GOT3 (cell line): ENCODE measurements at places on chromosomes 1 and 21.

DNA sequence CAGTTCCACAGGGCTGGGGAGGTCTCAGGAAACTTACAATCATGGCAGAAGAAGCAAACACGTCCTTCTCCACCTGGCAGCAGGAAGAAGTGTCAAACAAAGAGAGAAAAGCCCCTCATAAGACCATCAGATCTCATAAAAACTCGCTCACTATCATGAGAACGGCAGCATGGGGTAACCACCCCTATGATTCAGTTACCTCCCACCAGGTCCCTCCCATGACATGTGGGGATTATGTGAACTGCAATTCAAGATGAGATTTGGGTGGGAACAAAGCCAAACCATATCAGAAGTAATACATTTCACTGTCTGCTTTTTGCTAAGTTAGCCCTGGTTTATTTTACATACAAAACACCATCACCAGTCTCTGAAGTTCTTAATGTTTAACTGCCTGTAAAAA is 68.5 kb downstream of the RBM11 start:
- DNase-seq: no peak

DNA sequence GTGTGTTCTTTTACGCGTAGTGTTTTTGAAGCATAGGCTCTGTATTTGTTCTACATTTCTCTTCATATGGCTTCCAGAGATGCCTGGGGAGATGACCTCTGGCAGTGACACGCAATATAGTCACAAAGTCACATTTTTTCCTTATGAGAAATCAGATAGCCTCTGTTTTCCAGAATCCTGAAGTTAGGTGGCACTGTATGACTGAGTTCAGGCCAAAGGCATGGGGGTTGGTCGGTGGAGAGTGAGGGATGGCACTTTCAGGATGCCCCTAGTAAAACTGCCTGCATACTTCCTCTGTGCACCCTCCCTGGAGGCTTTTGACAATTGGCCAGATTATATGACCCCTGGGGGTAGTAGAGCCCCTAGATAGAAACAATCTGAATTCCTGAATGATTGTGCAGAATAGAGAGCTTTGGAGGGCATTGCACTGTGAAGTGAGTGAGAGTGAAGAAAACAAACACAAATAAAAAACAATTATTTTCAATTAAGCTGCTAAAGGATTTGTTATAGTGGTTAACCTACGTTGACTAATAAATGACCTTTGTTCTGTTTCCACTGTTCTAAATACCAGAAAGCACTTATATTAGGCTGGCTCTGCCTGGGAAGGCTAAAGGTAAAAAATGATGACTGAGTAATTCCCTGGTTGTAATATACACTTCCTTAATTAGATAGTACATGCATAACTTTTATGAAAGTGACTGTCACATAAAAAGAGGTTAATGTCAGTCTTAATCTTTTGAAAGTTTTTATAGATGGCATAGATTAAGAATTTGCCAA is 1660.8 kb downstream of the PLA2G4A start:
- no peak for DNase-seq

DNA sequence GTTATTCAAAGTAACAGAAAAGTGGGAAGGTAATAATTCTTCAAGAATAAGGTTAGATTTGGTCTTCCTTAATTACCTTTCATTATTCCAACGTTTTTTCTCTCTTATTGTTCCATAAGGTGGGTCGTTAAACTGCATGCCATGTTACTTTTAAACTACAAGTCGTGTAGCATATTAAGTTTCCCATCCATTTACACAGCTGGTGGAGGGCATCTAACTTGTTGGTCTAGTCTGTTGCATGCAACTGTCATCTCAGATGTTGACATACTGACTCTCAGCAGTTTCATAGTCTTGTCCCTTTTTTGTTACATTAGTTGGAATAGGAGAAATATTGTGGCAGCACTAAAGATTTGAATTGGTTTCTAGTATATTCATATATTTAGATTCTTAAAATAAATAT is 54.6 kb upstream of the BMP8A start:
- no peak for DNase-seq

DNA sequence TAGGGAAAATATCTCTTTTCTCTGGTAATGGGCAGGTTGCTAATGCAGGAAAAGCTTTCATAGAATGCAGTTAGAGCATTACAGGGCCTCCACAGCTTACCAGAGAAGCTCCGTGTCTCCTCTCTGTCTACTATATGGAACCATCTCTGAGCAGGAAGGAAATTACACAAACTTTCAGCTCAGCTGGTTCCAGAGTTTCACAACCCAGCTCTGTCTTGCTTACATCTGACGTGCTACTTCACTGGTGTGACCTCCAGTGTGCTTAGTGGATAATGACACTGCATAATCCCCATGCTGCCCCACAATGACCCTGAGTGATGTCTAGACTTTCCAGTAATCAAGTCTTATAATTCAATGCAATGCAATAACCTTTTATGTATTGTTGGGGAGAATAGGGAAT is 4.3 kb upstream of the FGGY start:
- no peak for DNase-seq

DNA sequence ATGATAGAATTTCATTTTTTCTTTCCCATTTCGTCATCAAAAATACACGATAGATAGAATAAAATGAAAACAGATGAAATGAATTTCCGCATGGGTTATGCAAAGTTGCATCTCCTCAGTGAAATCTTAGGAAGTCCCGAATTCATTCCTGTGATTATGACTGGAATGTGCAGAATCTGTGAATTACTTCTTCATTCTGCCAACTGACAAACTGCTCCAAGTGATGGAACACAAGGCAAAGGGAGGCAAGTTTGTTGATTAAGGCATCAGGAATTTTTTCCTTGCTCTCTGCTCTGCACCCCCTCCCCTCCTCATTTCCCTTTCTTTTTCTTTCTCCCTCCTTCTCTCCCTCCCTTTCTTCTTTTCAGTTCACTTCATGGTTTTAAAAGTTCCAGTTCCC is 37.0 kb upstream of the ADGRL4 start:
- no peak for DNase-seq

- DNase-seq: no peak
Measured at GRCh38 chr1:30665216-30666010, 58.0 kb downstream of the MATN1 start.

DNA sequence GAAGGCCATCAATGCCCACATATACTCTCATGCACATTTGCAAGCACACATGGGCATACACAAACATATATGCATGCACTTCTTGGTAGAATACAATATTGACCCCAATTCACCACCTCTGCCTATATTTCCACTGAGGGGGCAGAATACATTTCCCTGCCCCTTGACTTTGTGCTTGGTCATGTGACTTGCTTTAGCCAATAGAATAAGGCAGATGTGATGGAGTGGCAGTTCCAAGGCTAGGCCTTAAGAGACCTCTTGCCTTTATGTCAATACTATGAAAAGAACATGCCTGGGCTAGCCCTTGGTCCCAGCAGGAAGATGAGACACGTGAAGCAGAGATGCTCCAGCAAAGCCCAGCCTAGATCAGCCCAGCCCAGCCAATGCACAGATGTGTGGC is 66.0 kb upstream of the GRIK3 start:
- DNase-seq: no peak

DNA sequence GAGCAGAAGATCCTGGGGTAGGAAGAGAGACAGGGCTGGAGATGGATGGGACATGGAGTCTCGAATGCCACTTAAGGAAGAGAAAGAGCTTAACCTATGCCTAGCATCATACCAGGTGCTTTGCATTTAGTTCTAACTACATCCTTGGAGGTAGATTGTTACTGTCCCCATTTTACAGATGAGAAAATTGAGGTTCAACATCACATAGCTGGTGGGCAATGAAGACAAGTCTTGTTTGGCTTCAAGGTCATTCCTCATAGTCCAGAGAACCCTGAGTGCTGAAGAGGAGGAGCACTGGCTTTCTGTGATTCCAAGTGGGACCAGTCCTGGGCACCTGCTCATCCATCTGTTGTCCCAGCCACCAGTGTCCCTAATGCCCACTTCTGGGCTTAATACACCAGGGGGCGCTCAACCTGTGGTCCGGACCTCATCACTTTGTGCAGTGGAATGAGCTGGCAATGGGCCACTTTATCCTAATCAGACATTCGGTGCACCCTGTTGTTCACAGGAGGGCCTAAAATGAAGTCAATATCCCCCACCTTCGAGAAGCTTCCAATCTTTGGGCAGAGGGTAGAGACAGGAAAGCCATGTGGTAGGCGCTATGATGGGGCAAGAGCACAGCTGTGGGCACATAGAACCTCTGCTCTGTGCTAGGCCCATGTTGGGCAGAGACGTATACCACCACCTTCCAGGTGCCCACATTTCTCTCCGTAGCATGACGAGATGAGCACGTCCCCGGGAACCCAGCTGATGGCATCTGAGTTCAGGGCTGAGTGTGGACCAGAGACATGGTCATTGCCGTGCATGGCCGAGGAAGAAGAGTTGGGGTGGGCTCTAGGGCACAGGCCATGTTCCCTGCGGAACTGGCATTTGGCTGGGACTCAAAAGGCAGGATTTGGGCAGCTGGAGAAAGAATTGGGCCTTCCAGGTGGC is 9.2 kb downstream of the RPS6KA1 start:
- no peak for DNase-seq

- no peak for DNase-seq
Measured at GRCh38 chr1:83802023-83802422, 196.9 kb downstream of the TTLL7 start.

- no peak for DNase-seq
Measured at GRCh38 chr1:201515062-201515750, 8.3 kb upstream of the CSRP1 start.

DNA sequence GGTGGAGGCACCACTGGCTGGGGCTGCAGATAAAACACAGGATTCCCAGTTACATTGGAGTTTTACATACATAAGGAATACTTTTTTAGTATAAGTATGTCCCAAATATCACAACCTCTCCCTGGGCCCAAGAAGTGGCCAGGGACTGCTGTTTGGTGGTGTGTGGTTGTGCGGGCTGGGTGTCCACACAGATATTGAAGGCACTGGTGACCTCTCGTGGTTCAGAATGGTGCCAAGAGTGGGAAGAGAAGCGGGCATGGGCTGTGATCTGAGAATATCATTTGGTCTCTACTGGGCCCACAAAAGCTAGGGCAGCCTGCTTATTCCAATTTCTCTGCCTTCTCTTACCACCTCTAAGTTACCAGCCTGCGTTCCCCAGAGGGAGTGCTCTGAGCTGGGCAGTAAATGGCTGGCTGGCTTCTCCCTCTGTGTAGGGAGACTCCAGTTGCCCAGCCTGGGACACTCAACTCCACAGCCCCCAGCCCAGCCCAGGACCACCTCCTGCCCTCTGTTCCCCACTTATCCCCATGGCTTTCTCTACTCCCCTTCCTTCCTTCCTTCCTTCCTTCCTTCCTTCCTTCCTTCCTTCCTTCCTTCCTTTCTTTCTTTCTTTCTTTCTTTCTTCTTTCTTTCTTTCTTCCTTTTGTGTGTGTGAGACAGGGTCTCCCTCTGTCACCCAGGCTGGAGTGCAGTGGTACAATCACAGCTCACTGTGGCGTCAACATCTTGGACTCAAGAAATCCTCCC is 42.8 kb upstream of the RD3 start:
- DNase-seq: no peak

GRCh38 chr1:12499539-12500240 is 118.3 kb downstream of the DHRS3 start:
- DNase-seq: no peak

DNA sequence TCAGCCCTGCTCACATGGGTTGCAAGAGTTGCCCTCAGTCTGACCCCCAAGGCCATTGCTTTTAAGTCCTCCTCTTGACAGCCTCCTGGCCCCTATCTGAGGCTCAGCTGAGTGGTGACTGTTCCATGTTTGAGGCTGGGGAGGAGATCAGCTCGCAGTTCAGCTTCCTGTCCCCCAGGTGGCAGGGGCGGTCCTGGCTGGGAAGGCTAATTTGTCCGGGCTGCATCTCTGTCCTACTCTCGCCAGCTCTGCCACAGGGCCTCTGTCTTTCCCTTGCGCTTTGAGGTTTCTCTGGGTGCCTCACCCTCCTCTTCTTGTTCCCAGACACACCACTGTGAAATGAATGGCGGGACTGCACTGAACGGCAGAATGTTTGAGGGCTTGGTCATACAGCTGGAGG is 157.3 kb downstream of the KCNJ6 start:
- DNase-seq: no peak

DNA sequence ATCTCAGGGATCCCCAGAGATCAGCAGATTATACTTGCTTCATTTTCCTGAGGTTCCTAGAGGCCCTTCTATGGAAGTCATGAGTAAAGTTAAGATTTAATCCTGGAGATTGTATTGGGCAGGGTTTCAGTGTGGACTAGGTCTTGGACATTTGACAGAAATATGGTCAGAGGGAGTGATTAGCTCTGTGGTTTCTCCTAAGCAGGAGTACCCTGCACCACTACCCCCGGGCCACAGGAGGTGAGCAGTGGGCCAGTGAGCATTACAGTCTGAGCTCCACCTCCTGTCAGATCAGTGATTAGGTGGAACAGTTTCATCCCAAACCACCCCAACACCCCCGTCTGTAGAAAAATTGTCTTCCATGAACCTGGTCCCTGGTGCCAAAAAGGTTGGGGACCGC is 43.2 kb downstream of the PHACTR4 start:
- DNase-seq: no peak

DNA sequence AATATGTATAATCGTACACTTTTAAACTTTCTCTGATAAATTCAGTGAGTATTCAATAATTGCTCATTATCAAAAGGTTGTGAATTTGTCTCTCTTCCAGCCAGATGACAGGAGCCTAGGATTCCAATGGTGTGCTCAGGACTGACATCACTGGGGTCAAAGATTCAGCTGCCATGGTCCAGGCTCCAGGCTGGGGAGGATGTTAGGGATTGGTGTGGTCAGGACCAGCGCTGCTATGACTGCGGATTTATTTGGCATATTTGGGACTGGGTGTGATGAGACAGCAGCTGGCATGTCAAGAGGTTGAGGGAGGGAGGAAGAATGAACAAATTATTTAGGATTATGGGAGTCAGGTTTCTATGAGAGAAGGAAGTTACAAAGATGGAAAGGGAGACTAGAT is 48.2 kb upstream of the ABCA4 start:
- no peak for DNase-seq

DNA sequence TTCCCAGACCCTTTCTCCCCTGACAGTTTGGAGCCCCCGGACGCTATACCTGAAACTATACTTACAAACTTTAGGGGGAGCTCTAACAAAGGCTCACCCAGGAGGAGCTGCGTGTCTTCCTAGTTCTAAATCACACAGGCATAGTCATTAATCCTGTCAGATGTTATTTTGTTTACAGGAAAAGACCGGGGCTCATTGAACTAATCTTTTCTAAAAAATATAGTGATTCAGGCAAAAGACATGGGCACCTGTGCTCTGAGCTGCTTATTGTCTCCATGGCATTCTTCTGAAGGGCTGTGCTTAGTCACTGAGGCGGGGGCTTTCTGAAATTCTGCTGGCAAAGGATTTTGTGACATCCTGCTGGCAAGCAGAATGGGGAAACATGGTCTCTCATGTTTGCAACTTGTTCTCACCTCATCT is 1577.0 kb downstream of the NCAM2 start:
- DNase-seq: no peak

GRCh38 chr1:50774759-50775351 is 185.2 kb downstream of the FAF1 start:
- DNase-seq: no peak

DNA sequence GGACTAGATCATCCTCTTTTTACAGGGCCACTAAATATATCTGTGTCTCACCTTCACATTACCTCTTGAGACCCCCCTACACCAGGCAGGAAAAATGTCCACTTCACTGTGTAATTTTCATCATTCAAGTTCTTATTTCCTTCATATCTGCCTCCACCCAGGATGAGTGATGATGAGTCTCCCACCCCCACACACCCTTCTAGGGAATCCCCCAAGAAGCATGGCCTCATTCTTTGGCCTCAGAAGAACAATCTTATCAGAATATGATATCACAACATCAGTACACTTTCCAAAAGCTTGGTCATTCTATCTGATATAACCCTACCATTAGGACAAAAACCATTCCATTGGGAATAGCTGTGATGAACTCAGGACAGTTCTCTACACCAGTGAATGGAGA is 170.3 kb upstream of the DUSP10 start:
- DNase-seq: no peak
